ENCODE measurements at places on chromosomes 1 and 21. TPM values are rescaled to one million over a fixed set of nuclear protein-coding genes. Genes with fewer than 3 reads are reported as not detected.

- DNase-seq: no peak
These were observed 25.6 kb downstream of the ALPL start for GRCh38 chr1:21534674-21535378.

- no peak for DNase-seq
These were observed 107.2 kb downstream of the AKT3 start for GRCh38 chr1:243742819-243743218.

- DNase-seq: no peak
These were observed 2.3 kb downstream of the PLA2G2F start for GRCh38 chr1:20141466-20141865.

DNA sequence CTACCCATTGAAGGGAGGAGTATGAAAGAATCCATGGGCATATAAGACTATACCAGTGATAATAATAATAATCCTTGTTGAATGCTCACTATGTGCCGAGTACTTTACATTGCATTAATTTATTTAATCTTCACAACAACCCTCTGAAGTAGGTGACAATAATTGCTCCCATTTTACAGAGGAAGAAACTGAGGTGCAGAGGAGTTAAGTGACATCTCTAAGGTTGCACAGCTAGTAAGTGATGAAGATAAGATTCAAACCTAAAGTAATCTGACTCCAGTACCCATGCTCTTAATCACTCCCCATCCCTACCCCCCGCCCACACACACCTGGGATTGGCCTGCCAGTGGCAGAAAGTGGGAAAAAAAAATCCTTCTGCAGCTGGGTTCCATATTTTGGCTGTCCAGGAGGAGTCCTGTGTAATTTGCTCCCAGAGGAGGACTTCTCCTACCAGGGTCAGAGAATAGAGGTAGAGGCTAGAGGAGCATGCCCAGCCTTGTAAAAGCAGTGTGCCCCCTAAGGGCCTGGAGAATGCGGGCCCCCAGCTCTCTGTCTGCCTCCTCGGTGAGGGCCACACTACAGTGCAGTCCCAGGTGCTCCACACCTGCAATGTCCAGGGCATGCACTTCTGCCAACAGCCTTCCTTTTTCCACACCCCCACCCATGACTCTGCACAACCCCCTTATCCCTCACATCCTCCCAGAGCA is 57.8 kb downstream of the TMEM53 start:
- DNase-seq: no peak

- peak; percentile 27 for DNase-seq
These were observed 825 bp downstream of the DCAF8 start for GRCh38 chr1:160261556-160261892.

DNA sequence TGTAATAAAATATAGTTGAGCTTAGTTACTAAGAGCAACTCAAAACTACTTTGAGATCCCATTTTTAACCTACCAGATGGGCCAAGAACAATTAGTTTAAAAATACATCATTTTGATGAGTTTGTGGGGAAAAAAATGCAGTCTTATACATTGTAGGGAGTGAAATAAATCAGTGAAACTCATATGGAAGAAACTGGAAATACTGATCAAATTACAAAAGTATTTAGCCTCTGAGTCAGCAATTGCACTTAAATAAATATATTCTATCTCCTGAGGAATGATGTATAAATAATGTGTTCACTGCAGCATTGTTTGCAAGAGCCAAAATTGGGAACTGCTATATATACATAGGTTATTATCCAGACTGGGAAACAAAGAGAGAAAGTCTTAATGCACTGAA is 4.6 kb upstream of the SMCP start:
- DNase-seq: no peak

DNA sequence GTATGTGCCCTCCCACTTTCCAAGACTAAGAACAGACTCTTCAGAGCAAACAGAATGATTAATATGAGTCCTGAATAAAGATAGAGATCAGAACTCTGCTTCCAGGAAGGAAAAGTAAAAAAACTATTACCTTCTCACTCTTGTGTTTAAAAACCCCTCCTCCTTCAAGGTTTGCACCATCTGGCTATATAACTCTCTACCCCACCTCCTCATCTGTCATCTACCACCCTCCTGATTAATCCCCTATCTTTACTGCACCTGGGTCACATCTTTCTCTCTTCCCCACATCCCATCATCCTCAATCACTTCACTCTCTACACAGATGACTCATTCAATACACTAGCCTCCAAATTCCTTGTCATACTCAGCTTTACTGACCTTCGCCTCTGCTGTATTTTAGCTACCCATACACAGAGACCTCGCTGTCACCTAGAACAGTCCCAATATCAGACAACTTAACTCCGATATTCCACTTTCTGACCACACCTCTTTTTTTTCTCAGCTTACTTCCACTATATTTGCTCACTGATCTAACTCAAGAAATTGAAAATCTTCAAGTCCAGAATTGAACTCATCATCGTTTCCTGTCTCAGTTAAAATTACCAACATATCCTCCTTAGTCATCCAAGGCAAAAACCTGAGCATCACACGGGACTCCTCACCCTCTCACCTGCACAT is 3.7 kb downstream of the SCMH1 start:
- DNase-seq: no peak

DNA sequence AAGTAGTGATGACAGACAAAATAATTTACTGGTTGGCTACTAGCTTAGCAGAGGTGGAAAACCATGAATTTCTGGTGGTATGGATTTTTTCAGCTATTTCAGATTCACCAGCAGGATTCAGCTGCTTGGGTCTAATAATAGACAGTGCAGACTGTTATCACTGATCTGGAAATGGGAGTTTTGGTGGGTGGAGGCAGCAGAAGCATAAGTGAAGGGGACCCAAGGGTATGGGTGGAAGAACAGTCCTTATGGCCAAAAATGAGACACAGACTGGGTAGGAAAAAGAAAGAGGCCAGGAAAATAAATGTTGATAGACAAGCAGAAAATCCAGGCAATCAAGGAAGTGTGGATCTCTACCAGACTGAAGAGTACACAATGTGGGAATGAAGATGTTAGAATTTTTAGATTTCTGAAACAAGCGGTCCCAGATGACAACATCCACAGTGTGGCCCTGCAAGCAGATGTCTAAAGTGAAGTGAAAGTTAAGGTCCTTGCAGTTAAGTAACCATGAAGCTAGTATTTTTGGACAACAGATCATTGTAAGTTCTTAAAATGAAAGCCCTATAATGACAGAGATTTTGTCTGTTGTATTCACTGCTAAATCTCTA is 24.7 kb downstream of the LYST start:
- no peak for DNase-seq

GRCh38 chr1:53971718-53972117 is 25.6 kb downstream of the LRRC42 start:
- DNase-seq: no peak

GRCh38 chr1:4090556-4090955 is 190.5 kb upstream of the C1orf174 start:
- no peak for DNase-seq

DNA sequence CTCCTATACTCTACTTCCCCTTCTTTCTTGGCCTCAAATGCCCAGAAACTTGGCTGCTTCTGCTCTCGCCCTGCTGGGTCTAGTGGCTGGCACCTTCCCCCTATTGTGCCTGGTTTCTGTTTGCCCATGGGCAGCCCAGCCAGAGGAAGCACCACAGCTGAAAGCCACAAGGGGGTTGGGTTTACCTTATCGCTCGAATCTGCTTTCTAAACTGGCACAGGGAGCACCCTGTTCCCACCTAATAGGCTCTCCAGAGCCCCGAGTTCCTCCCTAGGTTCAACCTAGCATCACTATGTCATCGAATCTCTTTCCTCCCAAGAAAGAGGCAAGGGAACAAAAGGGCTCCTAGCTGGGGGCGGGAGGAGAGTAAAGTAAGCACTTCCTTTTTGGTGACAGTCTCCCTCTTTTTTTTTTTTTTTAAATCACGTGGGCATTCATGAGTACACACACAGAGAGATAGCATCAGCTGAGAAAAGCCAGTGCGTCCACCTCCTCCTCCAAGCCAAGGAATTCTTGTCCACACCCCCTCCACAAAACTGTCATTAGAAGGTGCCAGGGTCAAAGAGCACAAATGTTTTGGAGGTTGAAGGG is 72.8 kb downstream of the PLEKHA6 start:
- DNase-seq: no peak

- DNase-seq: no peak
These were observed 6.1 kb downstream of the SLC22A15 start for GRCh38 chr1:115982400-115982799.

DNA sequence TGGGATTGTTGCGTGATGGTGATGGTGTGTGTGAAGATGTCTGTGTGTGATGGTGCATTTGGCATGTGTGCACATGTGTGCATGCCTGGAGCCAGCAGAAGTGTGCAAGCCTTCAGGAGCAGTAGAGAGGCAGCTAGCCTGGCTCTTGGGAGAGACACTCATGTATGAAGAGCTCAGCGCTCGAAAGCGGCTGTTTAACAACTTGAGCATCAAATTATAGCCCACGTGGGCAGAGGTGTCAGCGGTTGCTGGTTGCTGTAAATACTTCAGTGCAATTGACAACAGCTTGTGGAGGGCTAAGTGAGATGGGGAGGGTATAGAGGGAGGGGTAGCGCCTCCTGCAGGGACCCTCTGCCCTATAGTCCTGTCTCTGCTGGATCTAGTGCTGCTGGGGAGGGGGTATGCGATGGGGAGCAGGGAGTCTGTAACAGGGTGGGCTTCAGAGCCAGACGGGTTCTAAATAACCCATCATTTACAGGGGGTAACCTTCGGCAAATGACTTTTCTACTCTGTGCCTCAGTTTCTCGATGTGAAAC is 21.5 kb downstream of the FOXD2 start:
- DNase-seq: no peak

DNA sequence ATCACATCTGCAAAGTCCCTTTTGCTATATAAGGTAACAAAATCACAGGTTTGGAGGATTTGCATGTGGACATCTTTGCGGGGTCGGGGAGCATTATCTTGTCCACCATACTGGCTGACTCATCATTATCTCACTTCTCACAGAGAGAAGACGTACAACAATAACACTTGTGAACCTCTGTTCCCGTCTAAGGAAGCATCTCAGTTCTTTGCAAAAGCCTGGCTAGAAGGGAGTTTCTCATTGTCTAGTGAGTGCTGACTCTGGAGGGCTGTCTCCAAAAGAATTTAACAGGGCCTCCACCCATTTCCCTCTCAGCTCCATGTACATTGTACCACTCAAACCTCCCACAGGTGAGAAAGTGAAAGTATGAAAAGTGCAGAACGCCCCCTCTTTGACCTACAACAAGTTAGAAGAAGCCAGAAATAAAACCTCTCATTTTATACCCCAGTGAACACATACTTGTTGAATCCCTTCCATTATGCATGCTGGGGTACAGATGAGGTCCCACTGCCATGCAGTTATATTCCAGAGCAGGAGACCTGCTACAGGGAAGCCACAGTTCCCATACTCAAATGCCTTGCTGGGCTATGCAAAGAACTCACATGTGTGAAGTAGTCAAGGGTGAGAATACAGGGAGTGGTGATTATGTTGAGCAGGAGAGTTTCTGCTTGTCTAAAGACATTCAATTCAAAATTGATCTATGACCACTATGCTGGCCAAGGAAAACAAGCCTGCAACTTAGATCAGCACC is 121.7 kb upstream of the PRDX6 start:
- no peak for DNase-seq

LRRC42 gene
- 15.0 TPM for total RNA-seq

CD2 gene
- total RNA-seq: 0.20 TPM

RPTN gene
- total RNA-seq: not detected

AHDC1 gene
- 44.1 TPM for total RNA-seq

Data from heart right ventricle (tissue), 16 donors.